ENCODE measurements at places on chromosomes 3 and 15.
A peak's percentile ranks its signal among the peaks of the same experiment; 100 is the strongest.

DNA sequence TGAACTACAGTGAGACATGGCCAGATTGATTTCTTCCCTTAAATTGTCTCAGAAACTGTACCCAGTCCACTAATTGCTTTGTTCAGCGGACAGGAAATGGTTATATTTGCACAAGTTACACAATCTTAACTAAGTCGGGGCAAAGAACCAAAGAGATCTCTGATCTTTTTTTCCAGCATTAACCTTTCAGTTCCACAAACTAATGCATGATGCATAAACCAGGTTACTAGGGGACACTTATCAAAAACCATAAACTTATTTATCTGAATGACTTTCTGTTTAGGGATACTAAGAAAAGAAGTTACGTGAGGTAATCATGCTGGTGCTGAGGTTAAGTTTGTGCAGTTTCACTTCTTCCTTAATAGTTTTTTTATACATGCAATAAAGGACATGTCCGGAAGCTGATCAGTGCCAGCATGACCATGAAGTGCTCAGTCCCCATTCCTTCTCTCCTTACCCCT, 22.4 kb downstream of the FNDC3B start:
- DNase-seq: peak; percentile 19

GRCh38 chr3:143206955-143207337, 87.4 kb downstream of the CHST2 start:
- DNase-seq: no peak

GRCh38 chr15:93250950-93251349, 161.9 kb upstream of the RGMA start:
- DNase-seq: no peak

- DNase-seq: no peak
Observed at GRCh38 chr3:170426240-170426797, 7.7 kb downstream of the CLDN11 start.

GRCh38 chr15:61327019-61327631, 98.0 kb upstream of the RORA start:
- DNase-seq: no peak

- no peak for DNase-seq
Observed at GRCh38 chr15:39695793-39696192, 86.8 kb downstream of the FSIP1 start.

GRCh38 chr15:46312133-46312740, 677.4 kb downstream of the SQOR start:
- peak; percentile 30 for DNase-seq

- no peak for DNase-seq
Observed at GRCh38 chr15:87155771-87156170, 1076.1 kb downstream of the AGBL1 start.

DNA sequence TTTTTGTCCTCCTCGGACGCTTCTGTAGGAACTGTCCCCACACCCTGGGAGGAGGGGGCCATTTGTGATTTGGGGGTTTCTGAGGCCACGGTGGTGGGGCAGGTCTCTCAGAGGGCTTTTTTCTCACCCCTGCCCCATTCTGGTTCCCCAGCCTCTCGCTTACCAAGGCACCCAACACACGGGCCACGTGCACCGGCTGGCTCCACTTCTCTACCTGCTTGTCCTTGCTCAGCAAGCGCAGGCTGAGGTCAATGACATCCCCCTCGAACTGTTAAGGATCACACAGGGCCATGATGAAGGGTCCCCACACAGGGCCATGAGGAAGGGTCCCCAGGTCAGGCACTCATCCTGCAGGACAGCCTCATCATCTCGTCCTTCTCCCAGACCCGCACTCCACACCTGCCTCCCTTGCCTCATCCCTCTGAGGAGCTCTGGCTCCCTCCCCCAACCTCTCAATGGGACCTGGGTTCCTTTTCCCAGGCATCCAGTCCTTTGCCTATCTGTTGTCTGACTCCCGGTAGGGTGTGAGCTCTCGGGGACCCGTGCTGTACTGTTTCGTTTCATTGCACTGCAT, 10.6 kb downstream of the EPB42 start:
- no peak for DNase-seq

DNA sequence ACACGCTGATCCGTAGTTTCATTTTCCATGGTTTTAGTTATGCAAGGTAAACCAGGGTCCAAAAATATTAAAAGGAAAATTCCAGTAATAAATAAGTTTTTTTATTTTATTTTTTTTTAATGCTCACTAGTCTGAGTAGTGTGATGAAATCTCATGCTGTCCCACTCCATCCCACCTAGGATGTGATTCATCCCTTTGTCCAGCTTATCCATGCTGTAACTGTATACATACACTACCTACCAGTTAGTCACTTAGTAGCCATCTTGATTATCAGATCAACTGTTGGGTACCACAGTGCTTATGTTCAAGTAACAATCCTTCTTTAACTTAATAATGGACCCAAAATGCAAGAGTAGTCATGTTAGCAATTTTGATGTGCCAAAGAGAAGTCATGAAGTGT, 75.2 kb downstream of the ESYT3 start:
- DNase-seq: no peak

- DNase-seq: peak; percentile 44
Observed at GRCh38 chr15:63986751-63987341, 59.4 kb downstream of the DAPK2 start.

- DNase-seq: peak; percentile 84
Observed at GRCh38 chr3:186540221-186540834, 3.9 kb downstream of the CRYGS start.

DNA sequence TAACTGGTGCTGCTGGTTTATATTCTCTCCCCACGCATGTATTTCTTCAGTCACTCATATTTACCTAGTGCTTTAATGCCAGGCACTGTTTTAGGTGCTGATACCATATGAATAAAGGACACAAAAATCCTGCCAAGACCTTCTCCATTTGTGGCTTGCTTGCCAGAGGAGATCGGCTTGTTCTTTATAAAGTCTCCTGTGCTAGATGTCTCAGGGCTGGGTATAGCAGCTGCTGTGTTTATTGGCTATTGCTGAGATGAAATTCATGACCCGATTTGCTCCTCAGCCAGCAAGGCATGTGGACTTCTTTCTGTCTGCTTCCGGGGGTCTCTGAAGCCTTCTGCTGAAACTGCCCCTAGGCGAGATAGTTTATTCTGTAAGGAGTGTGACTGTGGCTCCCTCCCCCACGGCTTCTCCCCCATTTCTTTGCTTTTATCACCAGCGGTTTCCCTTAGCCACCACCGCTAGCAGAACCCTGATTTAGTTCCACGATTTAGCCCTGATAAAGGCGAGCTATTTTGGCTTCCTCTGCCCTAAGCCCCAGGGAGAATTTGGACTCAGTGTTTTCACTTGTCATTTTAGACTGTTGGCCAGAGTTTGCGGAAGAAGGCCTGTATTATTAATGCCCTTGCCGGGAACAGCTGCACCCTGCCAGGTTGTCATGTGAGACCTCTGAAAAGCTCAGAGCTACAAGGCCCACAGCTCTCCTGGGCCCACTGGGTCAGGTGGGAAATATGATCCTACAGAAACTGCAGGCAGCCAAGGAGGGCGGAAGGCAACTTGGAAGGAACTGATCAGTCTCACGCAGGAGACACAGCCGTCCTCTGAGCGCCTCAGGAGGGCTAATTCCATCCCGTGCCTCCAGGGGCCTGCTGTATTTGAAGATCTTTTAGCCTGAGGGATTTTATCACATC, 46.8 kb downstream of the ST6GAL1 start:
- DNase-seq: no peak

DNA sequence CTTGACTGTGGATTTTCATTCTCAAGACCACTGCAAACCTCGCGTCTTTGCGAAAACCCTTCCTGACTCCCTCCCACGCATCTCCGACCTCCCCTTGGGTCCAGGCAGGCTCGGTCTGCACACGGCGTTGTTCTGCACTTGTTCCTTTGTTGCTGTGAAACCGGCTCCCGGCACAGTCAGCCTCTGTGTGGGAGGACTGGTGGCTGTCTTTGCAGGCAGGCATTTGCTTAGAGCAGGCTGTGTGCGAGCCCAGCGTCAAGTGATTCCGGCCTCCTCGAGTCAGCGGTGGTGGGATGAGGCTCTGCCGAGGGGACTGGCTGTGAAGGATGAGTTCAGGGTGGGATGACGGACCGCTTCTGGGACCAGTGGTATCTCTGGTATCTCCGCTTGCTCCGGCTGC, 102.6 kb upstream of the ROPN1 start:
- DNase-seq: no peak

All from CD4-positive, alpha-beta T cell treated with Interleukin-4 for 1 hour (primary cell).